Kidney epithelial cell (primary cell): ENCODE measurements at places on chromosomes 3 and 15. TPM values are rescaled to one million over a fixed set of nuclear protein-coding genes. Genes with fewer than 3 reads are reported as not detected.

Gene C2CD4A
- total RNA-seq = 0.25 and 0.75 TPM in 2 replicates

Gene KCNMB3
- 0.96 and 1.9 TPM in 2 replicates for total RNA-seq

Gene TEX55
- not detected in 2 replicates for total RNA-seq

Gene A4GNT
- total RNA-seq = not detected in 2 replicates

Gene ALG1L2
- not detected in 2 replicates for total RNA-seq

Gene NR2E3
- total RNA-seq = not detected in 2 replicates

Gene KIF23
- 8.6 and 12.3 TPM in 2 replicates for total RNA-seq

Gene CYP1A2
- total RNA-seq = not detected in 2 replicates

Gene CTXN2
- 0.14 TPM in 1 of 2 replicates, not detected in the other for total RNA-seq

Gene GDPGP1
- 8.1 and 11.0 TPM in 2 replicates for total RNA-seq
